Stimulated activated CD8-positive, alpha-beta memory T cell treated with anti-CD3 and anti-CD28 coated beads, Interleukin-4, amount 100 ng/mL, for 4 hours (primary cell): ENCODE measurements at places on chromosomes 5 and 9.

DNA sequence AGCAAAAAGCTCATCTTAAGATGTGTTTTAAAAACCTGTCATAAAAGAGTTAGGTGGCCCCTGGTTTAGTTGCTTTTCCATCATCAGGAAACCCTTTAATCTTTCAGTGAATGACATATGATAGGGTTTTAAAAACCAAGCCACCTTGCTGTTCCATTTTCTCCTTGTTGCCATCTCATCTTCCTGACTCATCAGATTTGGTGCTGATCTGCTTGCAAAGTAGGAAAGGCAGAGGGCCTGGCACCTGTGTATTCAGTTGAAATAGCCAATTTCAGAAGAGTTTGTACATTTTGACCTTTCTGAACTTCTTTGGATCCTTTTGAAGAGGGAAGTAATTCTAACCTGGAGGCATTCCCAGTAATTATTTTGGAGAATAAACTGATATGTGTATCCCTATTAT, 272.7 kb downstream of the CD180 start:
- no peak for DNase-seq

GRCh38 chr5:53738105-53738504, 177.7 kb downstream of the NDUFS4 start:
- DNase-seq = no peak

DNA sequence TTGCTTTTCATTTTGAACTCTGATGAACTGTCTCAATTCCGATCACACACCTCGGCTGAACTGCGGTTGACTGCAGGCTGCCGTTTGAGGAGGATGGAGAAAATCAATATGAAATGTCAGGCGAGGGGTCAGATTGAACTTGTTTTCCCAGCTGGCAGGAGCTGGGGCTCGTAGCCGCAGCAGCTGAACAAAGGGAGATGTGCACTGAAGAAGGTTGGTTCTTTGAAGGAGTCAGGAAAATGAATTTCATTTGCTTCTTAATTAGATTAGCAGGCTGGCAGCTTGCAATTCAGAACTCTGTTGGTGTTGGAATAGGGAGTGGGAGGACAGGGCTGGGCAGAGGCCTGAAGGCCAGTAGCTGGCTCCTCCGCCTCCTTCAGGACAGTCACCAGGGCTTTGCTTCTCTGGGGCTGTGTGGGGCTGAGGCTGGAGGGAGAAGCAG, 117.4 kb upstream of the GPR151 start:
- no peak for DNase-seq

DNA sequence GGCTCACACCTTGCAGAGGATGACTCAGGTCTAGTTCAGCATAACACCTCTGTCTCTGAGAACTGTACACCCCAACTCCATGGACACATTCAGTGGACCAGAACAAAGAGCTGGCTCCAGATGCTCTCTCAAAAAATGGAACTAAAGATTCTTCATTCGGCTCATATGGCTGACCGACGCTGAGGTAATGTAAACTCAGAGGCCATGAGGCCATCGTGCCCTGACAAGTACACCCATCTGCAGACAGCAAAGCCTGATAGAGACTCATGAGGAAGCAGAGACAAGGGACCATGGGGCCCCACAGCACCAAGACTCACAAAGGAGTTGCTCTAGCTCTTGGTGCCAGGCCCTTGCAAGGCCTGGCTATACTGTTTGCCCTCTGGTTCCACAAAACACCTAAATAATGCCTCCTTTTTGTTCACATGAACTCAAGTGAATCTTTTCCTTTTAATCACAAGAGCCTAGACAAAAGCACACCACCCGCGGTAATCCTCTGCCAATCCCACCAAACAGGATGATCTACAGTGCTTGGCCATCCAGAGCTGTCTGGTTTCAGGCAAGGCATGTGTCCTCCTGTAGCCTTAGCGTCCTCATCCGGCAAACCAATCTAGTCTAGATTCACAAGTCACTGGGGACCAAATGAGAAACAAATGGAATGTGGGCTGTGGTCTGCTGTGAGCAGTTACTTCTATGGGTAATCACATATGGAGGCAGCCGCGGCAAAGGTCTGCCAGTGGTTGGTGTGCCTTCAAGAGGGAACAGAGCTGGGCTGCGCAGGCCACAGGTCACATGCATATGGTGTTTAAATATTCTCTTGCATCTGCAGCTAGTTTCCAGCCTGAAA, 22.7 kb downstream of the MED27 start:
- no peak for DNase-seq

- no peak for DNase-seq
Observed at GRCh38 chr5:172454358-172455086, at the start of gene SH3PXD2B. TSS of gene SH3PXD2B (minus strand) at chr5:172454525. CDS start at chr5:172454352, 173 bp downstream.

DNA sequence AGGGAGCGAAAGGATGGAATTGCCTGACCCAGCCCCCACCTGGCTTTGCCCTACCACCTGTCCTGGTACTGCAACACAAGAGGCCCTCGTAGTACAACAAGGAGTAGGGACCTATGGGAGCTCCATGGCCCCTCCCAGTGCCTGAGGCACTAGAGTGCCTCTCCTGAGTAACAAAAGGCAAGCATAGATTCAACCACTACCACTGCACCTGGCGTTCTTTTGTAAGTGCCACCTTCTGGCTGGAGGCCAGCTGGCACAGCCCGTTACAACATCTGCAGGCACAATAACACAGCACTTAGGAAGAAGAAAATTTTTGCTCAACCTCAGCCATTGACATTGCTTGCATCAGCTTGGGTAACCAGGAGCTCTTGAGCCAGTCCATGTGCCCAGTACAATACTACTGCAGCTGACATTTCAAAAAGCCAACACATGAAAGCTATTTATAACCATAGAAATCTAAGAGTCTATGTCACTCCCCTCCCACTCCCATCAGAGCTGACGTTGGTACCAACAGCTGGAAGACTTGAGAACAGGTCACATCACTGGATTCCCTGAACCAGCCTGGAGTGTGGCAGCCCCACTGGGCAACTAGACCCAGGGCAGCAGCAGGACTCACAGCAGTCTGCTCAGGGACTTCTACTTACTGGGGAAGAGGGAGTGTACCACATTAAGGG, 17.7 kb upstream of the FAM174A start:
- DNase-seq = no peak
